ENCODE measurements at places on chromosomes 1 and 21.

DNA sequence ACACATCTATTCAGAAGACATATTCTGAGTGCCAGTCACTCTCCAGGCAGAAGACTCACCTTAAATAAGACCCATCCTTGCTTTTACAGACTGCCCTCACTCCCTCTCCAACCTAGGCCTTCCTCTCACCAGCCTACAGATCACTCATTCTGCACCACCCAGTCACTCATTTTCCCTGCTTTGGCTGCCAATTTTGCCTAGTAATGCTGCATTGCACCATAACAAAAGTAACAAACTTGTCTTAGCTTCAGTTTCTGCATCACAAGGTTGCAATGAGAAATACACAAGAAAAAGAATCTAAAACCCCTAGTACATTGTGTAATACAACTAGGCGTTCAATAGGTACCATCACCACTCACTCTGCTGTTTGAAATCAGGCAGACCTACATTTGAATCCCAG lies 292.4 kb downstream of the PLPP3 start:
- DNase-seq, result no peak

GRCh38 chr1:212651977-212652376 lies 43.4 kb downstream of the ATF3 start:
- no peak for DNase-seq

GRCh38 chr1:2866422-2867086 lies 65.1 kb upstream of the TTC34 start:
- no peak for DNase-seq

GRCh38 chr1:157272264-157272663 lies 134.1 kb upstream of the ETV3 start:
- DNase-seq, result no peak

DNA sequence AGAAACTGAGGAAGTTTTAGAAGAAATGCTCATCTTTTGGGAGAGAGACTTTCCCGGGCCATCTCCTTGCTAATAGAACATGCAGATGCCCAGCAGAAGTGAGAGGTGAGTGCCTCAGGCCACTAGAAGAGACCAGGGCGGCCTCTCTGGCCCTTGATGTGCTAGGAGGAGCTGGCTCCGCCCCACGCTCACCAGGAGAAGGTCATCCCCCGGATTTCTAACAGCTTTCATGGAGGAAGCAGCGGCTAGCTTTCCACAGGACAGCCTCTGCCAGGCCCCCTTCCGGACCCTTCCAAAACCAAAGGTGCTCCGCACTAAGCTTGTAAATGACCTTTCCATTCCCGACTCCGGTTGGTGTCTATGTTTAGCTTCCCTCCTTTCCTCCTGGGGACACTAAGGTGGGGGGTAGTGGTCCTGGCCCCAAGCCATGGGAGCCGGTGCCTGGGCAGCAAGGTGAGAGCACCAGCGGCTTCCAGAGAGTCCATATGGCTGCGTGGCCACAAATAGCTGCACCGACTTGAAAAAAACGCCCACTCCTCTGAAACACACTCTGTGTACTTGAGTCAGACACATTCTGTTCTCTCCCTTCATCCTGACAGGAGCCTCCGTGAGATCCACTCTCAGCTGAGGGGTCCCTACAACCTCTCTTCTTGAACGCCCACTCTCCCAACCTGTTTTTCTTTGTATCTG lies 249.9 kb downstream of the TNR start:
- DNase-seq, result no peak

- no peak for DNase-seq
Measured at GRCh38 chr1:9320520-9321479, 28.1 kb downstream of the SPSB1 start.

GRCh38 chr21:43609501-43610340 lies 49.6 kb downstream of the HSF2BP start:
- DNase-seq, result no peak

Data from activated naive CD4-positive, alpha-beta T cell (primary cell).